T-helper 1 cell (primary cell): ENCODE measurements at places on chromosomes 11 and 22.

DNA sequence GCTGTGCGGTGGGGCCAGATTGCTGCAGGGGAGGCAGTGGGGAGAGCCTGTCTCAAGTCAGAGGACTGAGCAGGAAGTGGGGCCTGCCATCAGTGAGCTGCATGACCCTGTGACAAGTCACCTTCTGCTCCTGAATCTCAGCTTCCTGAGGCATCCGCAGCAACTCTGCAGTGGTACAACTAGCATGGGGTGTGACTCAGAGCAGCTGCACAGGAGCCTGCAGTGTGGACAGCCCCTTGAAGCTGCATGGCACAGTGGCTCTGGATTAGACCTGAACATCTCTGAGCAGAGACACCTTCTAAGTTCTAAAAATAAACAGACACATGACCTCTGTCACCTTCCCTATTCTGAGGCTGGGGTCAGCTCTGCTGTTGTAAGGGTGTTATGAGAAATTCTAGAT lies 18.0 kb downstream of the FAM227A start:
- DNase-seq = no peak

- no peak for DNase-seq
Measured at GRCh38 chr11:38710262-38710661, 2112.2 kb upstream of the RAG2 start.

GRCh38 chr11:131495423-131495822 lies 125.0 kb downstream of the NTM start:
- DNase-seq = no peak

DNA sequence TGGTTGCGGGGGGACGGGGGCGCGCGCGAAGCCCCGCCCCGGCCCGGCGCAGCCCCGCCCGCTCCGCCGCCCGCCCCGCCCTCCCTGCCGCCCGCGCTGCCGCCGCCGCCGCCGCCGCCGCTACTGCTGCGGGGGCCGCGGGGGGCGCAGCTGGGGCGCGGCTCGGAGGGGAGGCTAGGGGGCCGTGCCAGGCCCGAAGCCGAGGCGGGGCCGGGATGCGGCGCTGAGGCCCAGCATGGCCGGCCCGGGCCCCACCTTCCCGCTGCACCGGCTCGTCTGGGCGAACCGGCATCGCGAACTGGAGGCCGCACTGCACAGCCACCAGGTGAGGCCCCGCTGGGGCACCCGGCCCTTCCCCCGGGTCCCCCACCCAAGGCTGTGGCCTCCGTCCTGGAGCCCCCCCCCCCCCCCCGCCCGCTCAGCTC lies at the start of gene ANKRD13D:
ANKRD13D (plus strand) TSS at position 78 of the 425 bp plus-strand sequence; CDS start at position 236, 158 bp downstream.
- no peak for DNase-seq

- DNase-seq = peak; percentile 10
Measured at GRCh38 chr11:125903711-125904659, at the start of gene DDX25. Gene DDX25, plus strand, starts transcription at chr11:125904508. Its CDS starts 10 bp downstream, at chr11:125904518.

GRCh38 chr11:37264060-37264459 lies 666.0 kb upstream of the RAG2 start:
- DNase-seq = no peak

GRCh38 chr11:104534278-104534677 lies 364.0 kb downstream of the CASP12 start:
- no peak for DNase-seq

DNA sequence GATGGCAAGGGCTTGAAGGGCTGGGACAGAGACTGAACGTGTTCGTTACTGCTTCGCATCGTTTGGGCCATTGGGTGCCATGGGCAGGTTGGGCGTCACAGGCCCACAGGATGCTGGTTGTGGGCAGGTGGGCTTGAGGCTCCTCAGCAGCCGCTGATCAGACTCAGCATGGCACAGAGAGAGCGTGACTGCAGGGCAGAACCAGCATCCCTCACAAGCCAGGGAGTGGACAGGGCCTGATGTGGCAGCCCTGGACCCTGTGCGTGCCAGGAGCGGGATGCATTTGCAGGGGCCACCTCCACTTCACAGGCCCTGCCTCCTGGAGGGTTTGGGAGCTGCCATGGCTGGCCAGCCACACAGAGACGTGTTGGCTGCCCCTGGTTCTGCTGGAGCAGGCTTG lies 1228.3 kb downstream of the BRD1 start:
- DNase-seq = no peak

DNA sequence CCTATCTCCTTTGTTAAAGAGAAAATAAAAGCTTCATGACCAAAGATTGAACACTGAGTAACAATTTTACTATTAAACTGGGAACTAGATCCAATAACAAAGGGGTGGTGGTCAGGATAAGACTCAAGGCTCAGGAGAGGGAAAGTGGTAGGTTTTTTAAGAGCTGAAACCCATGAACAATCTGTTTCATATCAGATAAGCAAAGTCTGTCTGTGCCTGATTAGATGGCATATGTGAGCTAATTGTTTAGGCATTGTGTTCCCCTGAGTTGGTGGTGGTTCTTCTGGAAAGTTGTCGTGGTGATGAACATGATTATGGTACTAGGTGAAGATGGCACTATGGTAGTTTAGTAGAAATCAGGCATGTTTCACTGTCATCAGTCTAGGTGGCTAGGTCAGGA lies 24.4 kb downstream of the USP47 start:
- DNase-seq = no peak

DNA sequence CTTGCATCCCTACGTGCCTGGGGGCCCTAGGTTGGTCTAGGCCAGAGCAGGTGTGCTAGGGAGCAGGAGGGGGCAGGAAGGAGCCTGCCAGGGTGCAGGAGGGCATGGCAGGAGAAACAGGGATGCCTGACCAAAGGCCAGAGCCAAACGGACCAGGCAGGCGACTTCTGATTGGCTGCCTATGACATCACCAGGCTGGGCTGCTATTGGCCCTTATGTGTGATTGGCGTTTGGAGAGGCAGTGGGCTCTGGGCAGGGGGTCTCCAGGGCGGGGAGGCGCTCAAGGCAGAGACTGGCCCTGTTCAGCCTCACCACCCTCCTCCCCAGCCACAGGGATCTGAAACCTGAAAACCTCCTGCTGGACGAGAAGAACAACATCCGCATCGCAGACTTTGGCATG lies 44.4 kb downstream of the MOB2 start:
- DNase-seq = no peak

DNA sequence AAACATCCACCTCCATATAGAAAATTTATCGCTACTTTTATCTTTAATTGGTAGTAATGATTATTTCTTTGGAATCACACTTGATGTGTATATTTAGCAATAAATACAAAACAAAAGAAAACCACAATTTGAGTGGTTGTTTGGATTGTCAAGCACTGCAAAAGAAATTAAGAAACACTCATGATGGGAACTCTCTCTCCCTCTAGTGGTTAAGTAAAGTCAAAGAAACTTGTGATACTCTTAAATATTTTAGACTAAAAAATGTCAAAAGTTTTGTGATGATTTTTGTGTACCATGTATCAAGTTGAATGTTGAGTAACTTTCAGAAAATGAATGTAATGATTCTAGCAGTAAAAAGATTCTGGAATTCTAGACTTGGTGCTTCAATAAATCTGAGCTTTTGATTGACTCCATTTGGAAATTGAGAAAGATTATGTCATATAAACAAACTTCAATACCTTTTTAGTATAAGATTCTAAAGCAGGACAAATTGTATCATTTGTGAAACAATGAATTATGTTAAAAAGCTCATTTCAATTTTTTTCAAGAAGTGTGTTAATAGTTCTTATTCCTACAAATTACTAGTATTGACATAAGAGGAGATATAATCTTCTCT lies 20.8 kb downstream of the MUC15 start:
- no peak for DNase-seq

DNA sequence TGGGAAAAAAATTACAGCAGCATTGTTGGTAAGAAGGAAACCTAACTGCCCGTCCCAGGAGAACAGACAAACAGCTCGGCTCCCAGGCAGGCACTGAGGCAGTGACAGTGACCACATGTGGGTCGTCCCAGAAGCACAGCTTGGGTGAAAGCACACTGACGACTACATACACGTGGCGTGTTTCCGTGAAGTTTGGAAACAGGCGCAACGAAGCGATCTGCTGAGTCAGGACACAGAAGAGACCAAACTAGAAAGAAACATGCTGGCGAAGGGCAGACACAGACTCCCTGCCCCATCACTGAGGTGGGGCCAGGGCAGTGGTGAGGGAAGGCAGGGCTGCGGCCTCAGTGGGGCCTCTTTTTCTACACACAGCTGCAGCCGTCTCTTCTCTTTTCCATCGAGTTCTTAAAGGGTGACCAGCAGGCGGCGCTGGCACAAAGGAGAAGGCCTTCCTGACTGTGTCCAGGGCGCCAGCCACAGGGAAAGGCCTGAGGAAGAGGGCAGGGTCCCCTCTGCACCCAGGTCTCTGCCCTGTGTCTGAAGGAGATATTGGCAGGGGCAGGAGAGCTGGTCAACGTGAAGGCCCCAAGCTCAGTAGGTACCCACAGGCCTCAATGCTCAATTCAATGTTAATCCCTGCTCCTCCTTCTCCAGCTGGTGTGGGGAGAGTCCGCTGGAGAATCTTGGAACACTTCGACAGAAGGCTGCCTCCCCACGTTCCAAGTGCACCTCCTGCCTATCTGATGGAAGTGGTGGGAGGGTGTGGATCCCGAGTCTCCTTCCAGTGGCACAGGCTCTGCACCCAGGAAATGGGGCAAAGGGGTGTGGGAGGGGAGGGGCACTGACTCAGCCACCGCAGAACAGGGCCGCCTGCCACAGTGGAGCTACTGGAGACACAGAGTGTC lies 19.9 kb downstream of the CARS1 start:
- peak; percentile 27 for DNase-seq

DNA sequence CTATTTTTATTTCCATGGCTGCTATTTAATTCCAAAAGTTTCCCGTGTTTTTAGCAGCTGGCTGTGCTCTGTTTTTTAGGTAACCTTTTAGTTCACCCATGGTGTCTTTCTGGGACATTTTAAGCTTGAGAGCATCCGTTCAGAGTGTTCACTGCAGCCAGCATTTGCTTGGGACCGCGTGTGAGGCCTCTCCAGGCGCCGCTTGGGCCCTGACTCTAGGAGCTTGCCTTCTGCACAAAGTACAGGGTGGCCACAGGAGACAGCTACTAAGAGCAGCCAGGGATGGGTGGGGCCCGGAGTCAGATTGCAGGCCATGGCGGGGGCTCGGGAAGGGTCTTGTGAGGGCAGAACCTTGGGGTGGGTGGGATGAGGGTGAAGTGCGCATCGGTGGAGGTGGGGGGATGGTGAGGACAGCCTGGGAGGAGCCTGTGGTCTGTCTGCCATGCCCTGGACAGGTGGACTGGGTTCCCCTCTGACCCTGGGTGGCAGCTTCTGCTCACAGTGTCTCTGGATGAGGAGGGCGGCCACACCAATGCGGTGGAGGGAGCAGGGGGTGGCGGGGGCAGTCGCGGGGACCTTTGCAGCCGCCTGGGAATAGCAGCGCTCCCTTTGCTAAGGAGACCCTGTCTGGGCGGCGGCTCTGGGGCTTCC lies 288.1 kb downstream of the TBC1D22A start:
- no peak for DNase-seq

DNA sequence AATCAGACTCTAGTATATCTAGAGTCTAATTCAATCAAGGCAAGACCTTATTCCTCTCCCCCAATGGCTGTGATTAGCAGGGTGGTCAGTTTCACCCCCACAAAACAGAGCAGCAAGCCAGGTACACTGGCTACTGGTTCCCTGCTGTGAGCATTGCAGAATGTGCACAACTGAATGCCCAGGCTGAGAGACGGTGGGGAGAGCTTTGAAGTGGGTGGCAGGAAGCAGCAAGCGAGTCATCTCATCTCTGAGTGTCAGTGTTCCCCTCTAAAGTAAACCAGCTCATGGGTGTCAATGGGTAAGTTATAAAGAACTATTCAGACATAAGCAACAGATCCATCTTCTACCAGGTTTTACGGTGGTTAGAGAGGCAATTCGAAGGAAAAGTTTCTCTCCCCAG lies 37.6 kb downstream of the GAB4 start:
- no peak for DNase-seq

DNA sequence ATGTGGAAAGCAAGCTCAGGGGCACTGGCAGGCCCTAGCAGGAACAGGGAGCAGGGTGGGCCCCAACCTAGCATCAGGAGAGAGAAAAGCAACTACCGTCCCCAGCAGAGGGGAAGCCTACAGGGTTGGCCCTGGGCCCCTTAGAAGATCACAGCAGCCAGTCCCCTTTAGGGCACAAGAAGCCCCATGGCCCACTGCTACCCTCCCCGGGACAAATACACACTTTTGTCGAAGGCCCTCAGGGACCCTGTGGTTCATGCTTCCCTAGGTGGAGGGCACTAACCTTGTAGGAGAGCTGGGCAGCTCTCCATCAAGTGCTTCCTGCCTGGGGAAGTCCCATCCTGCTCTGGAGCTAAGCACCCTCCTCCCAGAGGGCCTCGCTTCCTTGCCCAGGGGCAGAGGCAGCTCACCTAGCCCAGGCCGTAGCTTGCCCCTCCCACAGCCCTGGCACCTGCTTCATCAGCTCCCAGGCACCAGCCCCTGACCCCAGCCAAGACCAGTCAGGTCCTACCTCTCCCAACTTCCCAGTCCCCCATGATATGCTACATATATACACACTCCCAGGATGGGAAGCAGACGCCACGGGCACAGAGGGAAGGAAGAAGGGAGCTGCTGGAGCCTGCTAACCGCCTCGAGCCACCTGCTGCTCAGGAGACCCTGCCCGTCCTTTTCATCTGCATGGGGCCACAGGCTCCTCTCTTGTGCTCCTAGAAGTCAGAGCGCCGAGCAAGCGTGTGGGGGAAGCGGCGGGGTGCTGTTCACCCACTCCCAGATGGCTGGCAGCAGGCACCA lies 20.1 kb downstream of the SUN2 start:
- DNase-seq = no peak

DNA sequence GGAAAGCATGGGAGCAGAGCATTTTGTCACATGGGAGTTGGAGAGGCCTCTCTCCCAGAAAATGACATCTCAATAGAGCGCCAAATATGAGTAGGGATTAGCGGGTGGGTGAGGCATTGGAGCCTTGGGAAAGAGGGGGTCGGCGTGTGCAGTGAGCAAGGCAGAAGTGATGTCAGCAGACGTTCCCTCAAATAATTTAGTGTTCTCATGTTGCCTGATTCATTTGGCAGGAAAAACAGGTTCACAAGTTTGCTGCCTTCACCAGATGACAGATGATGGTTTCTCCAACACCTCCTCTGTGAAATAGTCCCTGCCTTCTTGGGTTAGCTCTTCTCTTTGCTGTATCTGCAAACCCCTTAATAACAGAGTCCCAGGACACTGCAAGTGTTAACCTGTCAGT lies 118.5 kb upstream of the ARHGAP20 start:
- DNase-seq = no peak

DNA sequence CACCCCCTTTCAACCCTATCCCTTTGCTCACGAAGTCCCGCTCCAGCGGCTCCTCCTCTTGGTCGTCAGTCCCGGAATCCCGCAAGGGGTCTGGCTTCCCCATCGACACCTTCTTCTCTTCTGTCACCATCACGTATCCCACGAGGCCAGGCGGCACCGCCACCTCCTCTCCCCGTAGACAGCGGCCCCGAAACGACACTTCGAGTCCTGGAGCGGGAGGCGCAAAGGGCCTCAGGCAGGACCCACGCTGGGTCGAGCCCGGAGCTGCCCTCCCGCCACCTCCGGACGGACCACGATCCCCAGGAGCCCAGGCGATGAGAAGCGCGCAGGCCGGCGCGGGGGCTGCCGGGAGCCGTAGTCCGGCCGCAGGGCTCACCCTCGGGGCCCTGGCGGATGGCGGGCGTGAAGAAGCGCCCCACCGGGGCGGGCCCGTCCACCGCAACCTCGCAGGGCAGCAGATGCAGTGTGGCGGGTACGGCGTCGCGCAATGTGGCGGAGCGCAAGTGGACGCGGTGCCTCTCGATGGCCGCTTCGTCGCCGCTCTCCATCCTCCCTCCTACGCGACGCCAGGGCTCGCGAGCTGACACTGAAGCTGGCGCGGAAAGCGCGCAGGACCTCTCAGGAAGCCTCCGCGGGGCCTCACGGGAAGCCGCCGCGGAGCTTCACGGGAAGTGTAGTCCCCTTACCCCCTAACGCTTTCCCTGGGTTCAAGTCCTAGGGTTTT lies at the start of gene RNASEH2C:
RNASEH2C (minus strand) TSS at position 588 of the 724 bp plus-strand sequence; CDS start at position 548, 40 bp downstream.
- DNase-seq = peak; percentile 70
